ENCODE measurements at places on chromosomes 5 and 9.

GRCh38 chr9:136543280-136543679, 2.6 kb downstream of the NOTCH1 start:
- DNase-seq, result no peak

DNA sequence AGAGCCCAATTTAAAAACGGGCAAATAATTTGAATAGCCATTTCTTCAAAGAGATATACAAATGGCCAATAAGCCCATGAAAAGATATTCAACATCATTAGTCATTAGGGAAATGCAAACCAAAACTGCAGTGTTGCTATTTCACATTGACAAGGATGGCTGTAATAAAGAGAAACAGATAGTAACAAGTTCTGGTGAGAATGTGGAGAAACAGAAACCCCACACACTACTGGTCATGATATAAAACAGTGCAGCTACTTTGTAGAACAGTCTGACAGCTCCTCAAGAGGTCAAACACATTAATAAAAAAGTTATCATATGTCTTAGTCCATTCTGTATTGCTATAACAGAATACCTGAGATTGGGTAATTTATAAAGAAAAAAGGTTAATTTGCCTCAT, 237.0 kb upstream of the GRAMD2B start:
- DNase-seq, result no peak

DNA sequence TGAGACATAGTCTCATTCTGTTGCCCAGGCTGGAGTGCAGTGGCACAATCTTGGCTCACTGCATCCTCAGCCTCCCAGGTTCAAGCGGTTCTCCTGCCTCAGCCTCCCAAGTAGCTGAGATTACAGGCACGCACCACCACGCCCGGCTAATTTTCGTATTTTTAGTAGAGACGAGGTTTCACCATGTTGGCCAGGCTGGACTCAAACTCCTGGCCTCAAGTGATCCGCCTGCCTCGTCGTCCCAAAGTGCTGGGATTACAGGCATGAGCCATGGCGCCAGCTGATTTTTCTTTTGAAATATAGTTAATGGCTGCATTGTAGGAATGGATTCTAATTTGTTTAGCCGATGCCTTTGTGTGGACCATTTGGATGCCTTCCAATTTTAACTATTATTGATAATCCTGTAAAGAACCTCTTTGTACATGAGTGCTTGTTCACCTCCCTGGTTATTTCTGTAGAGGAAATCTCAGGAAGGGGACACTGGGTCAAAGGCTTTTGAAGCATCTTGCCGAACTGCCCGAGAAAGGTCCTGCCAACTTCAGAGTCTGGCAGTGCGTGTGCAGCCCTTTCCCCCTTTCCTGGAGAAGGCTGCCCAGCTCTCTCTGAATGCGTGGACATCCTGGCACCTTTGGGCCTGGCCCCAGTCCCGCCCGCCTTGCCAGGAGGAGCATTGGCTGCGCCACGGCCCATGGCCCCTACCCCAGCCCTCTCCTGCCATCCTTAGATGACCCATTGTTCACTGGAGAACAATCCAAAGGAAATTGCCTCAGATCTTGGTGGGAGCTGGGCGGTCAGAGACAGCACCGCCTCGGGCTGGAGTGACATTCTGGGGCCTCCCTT, 8.9 kb upstream of the NUP214 start:
- no peak for DNase-seq

DNA sequence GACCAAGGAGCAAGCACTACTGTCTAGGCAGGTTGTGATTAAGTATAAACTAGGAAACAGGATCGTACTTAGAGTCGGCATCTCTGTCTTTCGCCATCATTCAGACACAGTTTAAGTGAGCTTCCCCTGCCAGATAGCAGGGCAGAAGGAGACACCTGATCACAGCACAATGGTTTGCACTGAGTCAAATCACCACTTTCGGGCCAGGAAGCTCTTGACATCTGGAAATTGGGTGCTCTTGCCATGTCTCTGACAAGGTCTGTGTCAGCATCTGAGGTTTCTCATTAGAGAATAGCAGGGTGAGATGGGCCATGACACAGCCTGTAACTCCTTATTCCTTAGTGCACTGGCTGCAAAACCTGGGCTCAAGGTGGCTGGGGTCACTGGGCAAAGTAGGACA, 8.3 kb downstream of the ADRB2 start:
- no peak for DNase-seq

DNA sequence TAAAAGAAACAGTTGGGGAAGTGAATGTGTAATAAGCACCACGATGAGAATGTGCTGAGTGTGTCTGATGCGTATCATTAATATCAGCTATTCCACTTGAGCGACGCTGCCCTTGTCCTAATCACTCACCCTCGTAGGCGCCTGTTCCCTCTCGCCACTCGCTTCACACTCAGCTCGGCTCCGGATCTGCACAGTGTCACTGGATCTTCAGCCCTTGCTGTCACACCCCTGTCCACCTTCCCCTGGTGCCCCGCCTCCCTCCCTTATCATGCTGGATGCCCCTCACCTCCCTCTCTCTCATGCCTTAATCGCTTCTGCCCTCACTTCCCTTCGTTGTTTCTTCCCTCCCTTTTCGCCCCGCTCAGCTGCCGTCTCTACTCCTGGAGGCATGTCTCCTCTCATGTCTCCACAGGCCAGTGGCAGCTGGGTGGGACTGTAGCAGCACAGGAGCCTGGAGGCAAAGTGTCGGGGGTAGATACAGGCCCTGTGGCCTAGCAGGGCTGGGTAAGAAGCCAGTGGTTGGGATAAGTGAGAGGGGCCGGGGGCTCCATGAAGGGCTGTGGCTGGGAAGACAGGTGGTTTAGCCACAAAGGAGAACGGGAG, 43.5 kb downstream of the ANKDD1B start:
- DNase-seq, result no peak

GRCh38 chr9:126222835-126223431, 103.7 kb upstream of the MVB12B start:
- DNase-seq, result no peak

- DNase-seq, result no peak
These were observed 1.5 kb downstream of the FRMPD1 start for GRCh38 chr9:37652261-37652660.

DNA sequence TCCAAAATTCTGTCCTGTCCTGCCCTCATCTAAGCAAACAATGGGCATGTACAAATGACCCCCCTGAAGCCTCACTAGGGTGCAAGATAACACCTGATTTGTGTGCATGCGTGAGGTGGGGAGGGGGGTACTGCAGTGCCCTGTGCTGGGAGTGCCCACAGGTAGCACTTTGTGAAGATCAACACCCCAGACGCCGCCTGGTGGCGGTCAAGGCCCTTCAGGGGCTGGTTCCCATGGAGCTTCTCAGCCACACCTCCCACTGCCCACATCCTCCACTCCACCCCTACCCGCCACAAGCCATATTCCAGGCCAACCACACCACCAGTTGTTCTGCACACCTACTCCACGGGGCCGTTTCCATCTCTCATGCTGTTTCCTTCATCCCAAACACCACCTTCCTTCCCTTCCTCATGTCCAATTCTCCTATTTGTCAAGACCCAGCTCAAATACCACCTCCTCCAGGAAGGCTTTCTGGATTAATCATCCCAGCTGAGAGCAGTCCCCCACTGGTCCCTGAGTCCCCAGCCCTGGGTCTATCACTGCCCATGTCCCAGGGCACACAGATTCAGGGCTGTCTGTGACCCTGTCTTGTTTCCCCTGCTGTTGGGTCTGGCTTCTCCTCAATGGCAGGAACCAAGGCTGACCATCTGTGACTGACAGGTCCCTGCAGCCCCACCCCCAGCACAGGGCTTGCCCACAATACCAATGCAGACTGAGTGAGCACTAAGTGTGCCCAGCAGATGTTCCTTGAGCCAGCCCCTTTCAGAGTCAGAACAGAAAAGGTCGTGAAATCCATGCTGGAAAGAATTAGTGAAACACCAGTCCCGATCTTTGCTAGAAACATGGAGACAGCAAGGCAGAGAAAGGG, 178.4 kb downstream of the PAX5 start:
- DNase-seq, result peak; percentile 17

GRCh38 chr5:157485811-157486210, 25.8 kb downstream of the NIPAL4 start:
- DNase-seq, result no peak

DNA sequence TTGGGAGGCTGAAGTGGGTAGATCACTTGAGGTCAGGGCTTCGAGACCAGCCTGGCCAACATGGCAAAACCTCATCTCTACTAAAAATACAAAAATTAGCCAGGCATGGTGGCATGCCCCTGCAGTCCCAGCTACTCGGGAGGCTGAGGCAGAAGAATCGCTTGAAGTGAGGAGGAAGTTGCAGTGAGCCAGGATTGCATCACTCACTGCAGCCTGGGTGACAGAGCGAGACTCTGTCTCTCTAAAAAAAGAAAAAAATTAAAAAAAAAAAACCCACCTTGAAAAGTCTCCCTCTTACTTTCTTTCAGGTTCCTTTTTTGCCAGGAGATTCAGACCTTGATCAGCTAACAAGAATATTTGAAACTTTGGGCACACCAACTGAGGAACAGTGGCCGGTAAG, 34.2 kb downstream of the CDK7 start:
- no peak for DNase-seq

GRCh38 chr5:55211184-55211874, 15.8 kb downstream of the MCIDAS start:
- DNase-seq, result no peak

DNA sequence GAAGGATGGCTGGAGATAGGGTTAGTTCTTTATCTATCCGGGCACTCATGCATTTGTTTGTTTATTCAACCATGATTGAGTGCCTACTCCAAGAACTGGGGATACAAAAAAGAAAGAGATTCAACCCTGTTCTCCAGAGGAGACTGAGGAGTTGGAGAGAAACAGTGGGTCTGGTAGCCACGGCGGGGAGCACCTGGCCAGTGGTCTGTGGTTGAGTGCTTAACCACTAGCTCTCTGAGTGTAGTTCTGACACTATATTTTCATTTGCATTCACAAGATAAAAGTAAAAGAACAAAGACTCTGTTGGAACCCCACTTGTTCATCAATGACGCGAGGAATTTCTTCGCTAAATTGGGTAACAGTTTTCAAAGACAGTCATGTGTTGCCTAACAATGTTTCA, 295.5 kb upstream of the MSX2 start:
- no peak for DNase-seq

DNA sequence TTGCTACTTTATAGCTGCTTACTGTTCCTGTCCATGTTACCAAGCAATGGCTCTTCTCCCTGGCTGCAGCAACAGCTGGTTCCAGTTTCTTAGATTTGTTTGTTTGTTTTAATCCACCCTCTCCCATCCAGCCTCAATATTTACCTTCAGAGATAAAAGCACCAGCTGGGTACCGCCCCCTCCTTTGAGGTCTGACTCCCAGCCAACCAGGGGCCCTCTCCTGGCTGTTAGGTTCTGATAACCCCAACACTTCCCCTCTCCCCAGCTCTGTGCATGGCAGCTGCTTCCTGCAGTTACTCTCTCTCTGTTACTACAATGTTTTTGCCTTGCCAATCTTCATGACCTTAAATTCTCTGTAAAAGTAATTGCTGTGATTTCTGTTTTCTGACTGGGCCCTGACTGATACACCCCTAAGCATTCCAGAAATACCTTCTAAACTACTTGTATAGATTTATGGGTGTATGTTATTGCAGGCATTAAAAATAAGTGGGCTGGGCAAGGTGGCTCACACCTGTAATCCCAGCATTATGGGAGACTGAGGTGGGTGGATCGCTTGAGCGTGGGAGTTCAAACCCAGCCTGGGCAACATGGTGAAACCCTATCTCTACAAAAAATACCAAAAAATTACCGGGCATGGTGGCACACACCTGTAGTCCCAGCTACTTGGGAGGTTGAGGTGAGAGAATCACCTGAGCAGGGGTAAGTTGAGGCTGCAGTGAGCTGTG, 2.6 kb upstream of the GCNT1 start:
- DNase-seq, result peak; percentile 23

GRCh38 chr5:54180630-54181031, 129.7 kb downstream of the ARL15 start:
- DNase-seq, result peak; percentile 54

DNA sequence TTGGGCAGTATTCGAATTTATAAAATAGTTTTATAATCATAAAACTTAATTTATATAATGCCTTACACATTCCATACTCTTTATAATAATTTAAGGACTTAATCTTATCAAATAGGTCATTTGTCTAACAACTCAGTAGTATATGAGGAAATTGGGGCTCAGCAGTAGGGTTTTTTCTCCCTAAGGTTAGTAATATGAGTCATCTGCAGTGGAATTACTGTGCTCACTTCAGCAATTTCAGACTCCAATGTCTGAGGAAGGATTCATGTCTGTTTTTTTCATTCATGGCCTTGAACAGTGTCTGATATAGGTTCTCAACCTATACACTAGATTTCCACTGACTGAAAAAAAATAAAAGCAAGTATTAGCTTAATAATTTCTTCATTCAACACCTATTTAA, 7.4 kb downstream of the DMRTA1 start:
- DNase-seq, result peak; percentile 45

GRCh38 chr5:172858990-172859811, 25.1 kb downstream of the ERGIC1 start:
- peak; percentile 91 for DNase-seq

- no peak for DNase-seq
These were observed 286.6 kb upstream of the IZUMO3 start for GRCh38 chr9:24832307-24832706.

GRCh38 chr5:22593592-22593991, 259.6 kb downstream of the CDH12 start:
- no peak for DNase-seq

DNA sequence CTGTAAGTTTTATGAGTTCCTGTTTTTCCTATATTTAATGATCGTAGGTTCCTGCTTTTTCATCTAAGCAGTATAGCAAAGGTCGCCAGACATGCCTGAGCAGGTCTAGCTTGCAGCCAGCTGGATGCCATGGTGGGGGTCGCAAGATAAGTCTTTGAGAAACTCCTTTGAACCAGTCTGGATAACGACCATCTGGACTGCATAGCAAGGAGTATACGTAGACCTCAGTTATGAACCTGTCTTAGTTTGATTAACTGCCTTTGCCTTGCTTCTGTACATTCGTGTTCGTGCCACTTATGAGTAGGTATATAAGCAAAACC, 8.4 kb upstream of the SPATA31E1 start:
- DNase-seq, result no peak

DNA sequence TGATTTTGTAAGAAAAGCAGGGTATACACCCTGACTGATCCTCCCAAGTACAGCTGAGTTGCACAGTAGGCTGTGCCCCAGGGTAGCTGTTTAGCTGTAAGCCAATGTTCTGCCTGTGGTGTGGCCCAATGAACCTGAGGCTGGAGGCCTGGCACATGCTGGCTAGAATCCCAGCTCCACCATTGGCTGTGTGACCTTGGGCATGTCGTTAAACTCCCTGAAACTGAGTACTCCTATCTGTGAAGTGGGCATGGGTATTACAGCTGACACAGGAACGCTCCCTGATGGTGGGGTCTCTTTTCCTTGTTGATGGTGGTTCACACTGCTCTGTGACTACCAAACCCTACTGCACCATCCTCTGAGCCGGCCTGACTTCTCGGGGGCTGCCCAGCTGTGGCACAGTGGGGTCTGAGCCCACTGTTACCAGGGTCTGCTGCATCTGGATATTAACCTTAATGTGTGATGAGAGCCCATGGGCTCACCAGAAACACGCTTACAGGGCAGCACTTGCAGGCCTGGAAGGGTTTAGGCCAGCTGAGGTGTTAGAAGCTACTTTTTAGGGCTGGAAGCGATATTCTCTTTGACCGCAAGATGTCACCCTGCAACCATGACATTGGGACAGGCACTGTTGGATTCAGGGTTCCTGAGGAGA, 7.0 kb upstream of the GADD45G start:
- DNase-seq, result peak; percentile 68
